ENCODE measurements at places on chromosomes 16 and 17.

DNA sequence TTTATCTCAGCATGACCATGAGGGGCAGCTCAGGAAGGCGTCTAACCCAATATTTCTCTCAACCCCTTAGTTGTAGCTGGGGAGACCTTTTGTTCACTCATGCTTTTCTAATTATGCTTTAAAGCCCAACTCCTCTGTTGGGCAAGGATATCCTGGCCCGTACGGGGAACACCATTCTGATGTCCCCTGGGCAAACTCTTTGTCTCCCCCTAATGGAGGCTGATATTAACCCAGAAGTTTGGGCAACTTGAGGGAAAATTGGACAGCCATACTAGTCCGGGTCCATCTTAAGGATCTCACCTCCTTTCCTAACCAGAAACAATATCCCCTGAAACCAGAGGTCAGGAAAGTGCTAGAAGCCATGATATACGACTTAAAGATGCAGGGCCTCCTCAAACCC, 143.7 kb upstream of the COX10 start:
- ATAC-seq, result no peak

GRCh38 chr17:28663723-28664122, 1.7 kb downstream of the SUPT6H start:
- no peak for ATAC-seq

DNA sequence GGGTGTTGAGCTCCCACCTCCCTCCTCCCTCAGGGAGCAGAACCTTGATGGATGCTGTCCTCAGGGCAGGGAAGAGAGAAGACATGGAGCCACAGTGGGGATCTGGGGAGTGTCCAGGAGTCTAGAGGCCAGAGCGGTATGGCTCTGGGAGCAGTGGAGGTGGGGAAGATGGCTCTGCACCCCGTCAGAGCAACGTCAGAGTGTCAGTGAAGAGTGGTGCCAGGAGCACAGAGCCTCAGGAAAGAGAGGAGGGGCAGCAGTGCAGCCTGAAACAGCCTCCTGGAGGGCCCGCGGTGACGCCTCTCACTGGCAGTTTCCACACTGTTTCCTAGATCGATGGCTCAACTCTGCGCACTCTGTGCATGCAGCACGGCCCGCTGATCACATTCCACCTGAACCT, 23.2 kb upstream of the SLC5A11 start:
- ATAC-seq, result no peak

GRCh38 chr16:28899882-28900590, 21.7 kb downstream of the ATP2A1 start:
- ATAC-seq, result no peak

GRCh38 chr17:30398328-30399041, 19.8 kb downstream of the CPD start:
- no peak for ATAC-seq

DNA sequence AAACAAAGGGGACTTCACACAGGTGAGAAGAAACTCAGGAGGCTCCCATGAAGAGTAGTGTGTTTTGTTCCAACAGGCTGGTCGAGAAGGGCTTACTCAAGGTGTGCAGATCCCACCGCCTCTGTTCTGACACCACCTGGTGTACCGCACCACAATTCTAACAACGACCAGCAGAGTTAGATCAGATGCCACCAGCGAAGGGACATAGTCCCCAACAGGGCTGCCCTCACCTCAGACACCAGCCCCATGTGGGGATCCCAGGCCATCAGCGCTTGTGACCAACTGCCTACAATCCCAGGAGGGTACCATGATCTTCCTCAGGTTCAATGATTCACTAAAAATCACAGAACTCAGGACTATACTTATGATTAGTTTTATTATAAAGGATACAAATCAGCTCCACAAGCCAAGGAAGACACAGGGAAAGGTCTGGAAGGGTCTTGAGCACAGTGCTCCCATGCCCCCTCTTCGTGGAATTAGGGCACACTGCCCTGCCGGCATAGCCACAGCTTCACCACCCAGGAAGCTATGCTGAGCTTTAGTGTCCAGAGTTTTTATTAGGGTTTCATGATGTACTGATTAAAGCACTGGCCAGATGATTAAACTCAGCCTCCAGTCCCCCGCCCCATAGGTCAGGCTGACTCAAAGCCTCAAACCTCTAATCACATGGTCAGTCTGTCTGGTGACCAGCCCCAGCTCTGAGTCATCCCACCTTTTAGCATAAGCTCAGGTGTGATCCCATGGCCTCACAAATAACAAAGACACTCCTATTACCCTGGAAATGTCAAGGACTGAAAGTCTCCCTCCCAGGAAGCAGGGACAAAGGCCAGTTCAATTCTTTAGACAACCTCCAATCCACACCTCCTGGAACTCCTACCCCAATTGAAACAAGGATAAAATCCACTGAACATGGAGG, 26.0 kb downstream of the TRIM25 start:
- ATAC-seq, result peak; percentile 47

GRCh38 chr17:50534979-50535326, 2.4 kb downstream of the EPN3 start:
- ATAC-seq, result no peak

DNA sequence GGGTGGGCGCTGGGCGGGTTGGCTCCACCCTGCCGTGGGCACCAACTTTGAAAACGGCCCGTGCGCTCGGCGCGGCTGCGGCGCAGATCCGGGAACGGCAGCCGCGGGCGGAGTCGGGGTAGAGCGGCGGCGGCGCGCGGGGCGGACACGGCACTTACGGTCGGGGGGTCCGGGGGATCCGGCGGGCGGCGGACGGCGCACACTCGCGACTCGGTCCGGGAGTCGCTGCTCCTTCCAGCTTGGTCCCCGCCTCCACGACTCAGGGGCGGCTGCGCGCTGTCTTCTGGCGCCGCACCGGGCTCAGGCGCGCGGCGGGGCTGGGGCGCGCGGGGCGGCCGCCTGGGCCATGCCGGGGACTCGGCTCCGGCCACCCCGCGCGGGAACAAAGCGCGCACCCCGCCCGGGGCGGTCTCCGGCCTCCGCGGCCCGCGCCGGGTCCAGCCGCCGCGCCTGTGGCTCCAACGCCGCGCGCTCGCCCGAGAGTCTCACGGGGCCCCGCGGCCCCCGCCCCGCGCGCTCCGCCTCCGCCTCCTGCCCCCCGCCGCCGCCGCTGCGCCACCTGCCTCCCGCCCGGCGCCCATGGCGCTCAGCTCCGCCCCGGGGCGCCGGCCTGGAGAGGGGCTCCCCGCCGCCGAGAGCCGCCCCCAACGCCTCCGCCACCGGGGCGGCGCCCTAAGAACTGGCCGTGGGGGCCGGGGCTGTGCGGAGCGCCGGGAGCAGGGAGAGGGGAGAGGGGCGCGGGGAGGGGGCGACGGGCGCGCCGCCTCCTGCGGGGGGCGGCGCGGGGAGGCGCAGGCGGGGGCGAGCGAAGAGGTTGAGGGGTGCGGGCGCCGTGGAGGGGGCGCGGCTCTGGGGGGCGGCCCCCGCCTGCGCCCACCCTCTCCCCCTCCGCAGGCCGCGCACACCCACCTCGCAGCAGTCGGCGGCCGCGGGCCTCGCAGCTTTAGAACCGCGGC, 35.9 kb downstream of the CBFA2T3 start:
- ATAC-seq, result peak; percentile 15

- no peak for ATAC-seq
Measured at GRCh38 chr17:14091367-14091766, 22.1 kb downstream of the COX10 start.

DNA sequence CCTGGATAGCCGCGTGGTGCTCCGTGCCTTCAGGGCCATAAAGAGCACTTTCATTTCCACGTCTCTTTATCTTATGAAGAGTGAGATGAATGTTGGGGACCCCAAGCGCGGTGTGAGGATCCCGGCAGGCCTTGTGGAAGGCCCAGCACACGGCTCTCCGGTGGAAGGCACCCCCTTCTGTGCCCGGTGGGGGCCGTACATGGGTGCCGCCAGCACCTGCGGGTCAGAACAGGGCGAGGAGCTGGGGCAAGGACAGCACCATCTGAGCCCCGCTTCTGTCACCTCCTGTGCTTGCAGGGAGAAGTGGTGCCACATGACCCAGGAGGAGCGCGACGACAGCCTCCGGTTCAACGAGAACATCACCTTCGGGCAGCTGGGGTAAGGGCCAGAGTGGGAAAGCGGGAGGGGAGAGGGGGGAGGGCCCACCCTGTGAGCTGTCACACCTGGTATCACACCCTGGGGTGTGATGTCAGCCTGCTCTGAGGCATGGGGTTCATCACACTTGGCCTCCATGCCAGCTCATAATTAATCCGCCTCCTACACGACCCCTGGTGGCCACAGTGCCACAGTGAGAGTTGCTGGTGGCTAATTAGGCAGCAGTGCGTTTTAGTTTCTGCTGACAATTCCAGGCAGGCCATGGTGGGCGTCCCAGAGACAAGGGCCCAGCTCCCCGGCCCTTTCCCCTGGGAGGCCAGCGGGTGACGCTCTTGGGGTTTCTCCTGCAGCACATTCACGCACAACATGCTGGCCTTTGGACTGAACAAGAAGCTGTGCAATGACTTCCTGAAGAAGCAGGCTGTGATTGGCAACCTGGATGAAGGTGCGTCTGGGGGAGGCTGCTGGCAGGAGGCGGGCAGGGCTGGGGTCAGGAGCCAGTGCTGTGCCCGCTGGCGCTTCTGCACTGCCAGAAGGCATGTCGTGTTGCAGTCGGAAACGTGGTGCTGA, 25.7 kb downstream of the CIBAR2 start:
- peak; percentile 94 for ATAC-seq

GRCh38 chr17:33316746-33317145, 23.7 kb upstream of the ASIC2 start:
- ATAC-seq, result no peak

DNA sequence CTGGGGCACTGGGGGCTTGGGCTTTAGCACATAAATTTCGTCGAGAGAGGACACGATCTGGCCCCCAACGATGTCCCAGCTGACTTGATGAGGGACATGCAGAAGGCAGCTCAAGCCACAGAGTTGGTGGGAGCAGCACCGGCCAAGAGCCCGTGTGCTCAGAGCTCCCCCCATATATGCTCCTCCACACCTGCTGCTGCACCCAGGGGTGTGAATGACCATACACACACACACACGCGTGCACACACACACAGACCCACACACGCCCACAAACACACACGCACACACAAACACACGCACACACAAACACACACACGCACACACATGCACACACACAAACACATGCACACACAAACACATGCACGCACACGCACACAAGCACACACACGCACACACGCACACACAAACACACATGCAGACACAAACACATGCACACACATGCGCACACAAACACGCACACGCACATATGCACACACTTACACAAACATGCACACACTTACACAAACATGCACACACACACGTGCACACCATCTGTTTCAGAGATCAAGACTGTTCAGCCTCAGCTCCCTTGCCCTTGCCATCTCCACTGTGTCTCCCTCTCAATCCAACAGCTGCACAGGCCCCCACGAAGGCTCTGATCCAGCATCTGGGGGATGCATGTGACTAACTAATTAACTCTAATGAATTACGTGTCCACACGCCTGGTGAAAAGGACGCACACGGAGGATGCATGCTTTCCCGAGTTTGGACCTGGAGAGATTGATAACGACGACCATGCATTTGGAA, 85.6 kb upstream of the TNRC6C start:
- no peak for ATAC-seq

DNA sequence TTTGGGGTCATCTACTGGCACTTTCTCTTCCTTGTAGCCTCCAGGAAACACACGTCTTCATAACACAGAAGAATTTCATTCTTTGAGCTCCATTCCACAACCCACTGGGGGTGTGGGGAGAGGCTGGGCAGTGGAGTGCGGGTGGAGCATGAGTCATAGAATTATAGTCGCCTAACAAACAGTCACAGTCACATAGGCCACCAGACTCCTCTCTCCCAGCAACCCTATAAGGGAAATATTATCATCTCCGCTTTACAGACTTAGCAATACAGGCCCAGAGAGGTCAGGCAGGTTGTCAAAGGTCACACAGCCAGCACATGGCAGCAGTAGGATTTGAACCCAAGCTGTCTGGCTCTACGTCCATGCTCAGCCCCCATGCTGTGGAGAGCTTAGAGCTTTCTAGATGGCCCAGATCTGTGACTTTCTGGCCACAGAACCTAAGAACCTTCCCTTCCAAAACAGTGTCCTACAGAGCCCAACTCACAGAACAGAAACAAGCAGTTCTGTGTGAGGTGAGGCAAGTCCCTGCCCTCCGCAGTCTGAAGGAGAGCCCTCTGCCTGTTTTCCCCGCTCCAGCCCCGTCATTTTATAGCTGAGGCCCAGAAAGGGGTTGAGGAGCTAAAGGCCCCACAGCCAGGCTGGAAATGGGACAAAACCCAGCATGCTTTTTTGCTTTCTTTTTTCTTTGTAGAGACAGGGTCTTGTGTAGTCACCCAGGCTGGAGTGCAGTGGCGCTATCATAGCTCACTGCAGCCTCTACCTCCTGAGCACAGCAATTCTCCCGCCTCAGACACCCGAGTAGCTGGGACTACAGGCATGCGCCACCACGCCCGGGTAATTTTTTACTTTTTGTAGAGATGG, 10.7 kb upstream of the LITAF start:
- peak; percentile 83 for ATAC-seq

DNA sequence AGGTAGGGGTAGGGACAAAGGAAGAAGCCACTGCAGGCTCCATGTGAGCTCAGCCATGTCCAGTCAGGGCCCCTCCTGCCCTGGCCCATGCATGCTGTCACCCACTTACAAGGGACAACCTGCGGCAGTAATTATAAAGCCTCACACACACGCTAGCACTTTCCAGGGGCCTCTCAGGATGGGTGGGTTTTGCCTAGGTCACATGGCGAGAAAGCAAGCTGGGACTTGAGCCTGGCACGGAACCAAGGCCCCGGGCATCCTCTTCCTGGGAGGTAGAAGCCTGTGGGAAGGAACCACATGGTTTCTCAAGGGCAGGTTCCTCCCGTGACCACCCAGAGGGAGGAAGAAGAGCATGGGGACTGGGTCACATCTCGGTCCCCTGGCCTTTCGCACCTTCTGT, 7.0 kb downstream of the ZNF319 start:
- no peak for ATAC-seq

- no peak for ATAC-seq
Measured at GRCh38 chr17:67353929-67354574, 12.3 kb downstream of the PSMD12 start.

DNA sequence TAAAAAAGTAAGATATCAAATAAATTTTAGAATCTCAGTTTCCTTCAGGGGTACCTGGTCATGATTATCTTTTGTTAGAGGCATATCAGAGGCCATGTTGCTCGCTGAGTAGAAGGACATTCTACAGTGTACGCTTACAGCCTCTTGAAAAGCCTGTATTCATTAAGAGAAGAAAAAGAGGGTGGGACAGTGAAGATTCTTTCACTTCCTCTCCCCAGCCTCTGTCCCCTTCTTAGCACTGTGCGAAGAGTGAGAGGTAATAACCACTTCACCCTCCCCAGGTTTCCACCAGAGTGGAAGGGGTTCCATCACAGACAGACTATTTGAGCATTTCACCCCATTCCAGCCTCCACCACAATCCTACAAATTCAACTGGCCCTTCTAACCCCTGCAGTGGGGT, 4.8 kb upstream of the LPO start:
- ATAC-seq, result no peak

DNA sequence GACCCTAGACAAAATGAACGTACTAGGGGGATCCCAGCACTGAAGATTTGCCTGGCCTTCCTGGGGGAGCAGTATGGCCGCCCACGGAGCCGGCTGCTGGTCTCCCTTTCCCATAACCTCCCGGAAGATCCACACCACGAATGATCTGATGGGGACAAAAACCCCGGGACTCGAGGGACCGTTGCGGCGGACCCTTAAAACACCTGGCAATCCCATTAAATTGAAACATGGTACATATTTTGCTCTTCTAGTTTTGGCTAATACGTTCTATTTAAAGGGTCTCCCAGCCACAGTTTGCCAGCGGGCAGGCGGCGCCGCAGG, 45.2 kb upstream of the LCMT1 start:
- ATAC-seq, result no peak

Data from activated T-helper 17 cell treated with anti-CD3 and anti-CD28 coated beads, Interleukin-2, amount 50 U/mL, for 72 hours (primary cell).